ENCODE measurements at places on chromosomes 7 and 10.

DNA sequence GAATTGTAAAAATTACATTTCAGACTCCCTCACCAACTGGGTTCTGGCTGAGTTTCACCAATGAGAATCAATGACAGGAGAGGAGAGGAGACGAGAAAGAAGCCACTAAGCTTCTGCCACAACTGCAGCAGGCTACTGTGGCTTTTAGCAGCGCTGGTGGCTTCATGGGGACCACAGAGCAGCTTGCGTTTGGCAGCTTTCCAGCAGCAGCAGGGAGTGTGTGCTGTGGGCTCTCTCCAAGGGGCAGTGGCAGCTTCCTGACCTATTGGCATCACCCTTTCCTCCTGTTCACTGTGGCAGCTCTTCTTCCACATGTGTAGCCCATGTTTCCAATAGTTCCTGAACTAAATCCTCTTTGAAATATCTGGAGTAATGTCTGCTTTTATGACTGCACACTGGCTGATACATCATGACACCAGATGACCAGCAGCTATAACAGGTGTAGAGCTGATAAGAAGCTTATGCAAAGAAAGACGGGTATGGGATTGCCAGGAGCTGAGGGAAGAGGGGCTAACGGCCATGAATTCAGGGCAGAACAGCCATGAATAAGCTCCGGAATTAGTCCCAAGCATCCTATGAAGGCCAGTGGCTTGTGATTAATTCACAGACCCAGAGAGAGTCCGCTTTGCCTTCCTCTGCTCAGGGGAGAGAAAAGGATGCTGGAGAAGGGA, 46.8 kb downstream of the KCNH2 start:
- DNase-seq: no peak

DNA sequence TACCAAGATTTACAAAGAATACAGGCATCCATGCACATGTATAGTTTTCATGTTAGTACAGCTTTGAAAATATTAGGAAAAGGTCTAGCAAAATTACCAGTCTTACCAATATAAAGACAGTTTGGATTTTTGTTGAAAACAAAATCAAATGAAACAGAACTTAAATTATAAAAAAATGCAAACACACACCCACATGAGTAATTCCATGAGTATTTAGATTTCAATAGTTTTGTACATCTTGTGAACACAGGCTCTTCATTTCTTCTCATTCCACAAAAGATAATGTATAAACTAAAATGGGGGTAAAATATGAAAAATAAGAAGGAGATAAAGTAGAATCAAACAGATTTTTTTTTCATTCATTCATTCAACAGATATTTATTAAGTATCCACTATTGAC, 682.2 kb upstream of the ANKRD30A start:
- no peak for DNase-seq

- no peak for DNase-seq
Measured at GRCh38 chr7:25696571-25696970, 455.4 kb upstream of the NFE2L3 start.

DNA sequence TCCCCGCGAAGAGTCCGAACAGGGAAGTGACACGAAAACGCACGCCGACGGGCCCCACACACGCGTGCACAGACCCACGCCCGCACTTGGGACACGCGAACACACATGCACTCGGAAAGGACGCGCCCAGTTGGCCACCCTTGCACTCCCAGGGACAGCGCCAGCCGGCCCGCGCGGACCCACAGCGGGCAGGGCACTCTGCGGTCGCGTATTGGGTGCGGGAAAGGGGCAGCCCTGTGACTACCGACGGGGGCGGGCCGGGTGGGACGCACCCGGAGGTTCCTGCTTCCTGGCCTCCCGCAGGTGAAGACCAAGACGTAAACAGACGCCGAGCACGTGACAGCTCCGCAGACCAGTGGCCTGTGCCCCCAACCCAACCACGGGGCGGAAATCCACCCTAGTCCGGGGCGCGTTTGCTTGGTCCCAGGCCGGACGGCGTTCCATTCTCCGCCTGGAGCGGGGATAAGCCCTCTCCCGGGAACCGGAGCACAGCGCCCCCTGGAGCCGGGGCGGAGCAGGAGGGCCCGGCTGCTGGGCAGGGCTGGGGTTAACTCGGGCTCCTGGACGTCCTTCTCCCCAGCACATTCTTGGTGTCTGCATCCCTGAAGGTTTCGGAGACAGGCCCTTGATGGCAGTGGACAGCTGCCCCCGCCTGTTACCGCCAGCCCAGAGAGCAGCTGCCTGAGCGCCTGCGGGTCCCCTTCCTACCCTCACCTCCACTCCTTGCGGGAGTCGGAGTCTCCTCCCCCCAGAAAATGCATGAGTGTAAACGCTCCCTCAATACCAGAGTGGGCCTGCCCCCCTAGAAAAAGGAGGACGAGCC, 2.0 kb upstream of the LZTS2 start:
- DNase-seq: no peak

- no peak for DNase-seq
Measured at GRCh38 chr10:96636551-96636950, 49.7 kb upstream of the TM9SF3 start.

DNA sequence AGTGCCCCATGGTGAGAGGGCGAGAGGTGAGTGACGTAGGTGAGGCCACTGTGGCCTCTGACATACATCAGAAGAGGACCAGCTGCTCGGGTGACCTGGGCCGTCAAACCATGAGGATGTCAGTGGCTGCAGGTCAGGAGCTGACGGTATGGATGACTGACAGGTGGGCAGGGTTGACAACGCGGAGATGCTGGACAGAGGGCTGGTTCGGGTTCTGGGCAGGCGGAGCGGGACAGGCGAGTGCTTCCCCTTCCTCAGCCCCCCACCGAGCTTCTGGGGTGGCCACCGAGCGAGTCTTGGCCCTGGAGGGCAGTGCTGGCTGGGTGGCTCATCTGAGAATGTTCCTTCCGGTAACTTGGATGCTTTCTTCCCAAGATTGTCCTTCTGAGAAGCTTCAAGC, 91.8 kb downstream of the ACTR3B start:
- no peak for DNase-seq

- no peak for DNase-seq
Measured at GRCh38 chr7:26305090-26305868, 13.6 kb downstream of the SNX10 start.

DNA sequence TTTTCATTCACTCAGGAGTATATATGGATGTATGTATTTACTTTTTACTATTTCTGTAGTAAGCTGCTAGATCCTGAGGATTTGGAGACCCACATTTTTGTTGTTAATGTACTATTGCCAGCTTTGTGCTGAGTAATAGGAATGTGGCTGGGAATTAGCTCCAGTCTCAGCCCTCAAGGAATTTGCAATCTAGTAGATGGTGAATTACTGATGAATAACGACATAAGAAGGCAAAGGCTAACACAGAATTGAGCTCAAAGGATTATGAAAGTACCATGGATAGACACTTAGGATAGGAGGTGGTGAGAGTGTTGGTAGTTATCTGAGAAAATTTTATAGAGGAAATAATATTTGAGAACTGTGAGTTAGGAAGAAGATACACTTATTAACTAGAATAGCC, 19.9 kb downstream of the CASD1 start:
- no peak for DNase-seq

DNA sequence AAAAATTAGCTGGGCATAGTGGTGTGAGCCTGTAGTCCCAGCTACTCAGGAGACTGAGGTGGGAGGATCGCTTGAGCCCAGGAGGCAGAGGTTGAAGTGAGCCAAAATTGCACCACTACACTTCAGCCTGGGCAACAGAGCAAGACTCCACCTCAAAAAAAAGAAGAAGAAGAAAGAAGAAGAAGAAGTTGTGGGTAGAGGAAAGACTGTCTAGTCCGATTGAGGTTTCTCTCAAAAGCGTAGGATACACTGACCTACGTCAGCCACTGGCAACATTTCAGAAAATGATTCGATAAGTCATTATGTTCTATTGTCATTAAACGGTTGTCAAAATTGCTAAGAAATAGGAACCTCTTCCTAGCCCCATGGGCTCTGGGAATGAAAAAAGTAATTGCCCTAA, 22.3 kb upstream of the RHBDD2 start:
- DNase-seq: no peak

- DNase-seq: no peak
Measured at GRCh38 chr10:62990126-62990525, 143.0 kb upstream of the NRBF2 start.

DNA sequence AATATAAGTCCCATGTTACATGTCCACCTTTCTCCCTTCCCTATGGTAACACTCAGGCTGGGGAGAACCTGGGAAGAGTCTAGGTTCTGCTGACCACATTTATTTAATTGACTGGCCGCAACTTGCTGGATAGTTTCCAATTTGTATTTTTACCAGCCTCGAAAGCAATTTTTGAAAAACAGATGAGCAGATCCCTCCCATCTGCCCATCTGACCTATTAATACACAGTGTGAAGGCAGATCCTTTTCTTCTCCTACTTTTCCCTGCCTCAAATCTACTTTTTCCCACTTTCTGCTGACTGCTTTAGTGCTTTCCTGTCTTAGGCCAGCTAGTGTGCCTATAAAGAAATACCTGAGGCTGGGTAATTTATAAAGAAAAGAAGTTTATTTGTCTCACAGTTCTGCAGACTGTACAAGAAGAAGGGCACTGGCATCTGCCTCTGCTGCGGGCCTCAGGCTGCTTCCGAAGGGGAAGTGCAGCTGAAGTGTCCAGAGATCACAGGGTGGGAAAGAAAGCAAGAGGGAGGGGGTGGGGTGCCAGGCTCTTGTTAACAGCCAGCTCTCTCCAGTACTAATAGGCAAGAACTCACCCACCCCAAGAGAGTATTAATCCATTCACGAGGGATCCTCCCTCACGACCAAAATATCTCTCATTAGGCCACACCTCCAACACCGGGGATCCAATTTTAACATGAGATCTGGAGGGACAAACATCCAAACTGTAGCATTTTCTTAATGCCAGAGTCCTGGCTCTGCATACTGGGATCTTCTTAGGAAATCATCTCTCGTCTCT, 336.0 kb upstream of the IGFBP3 start:
- DNase-seq: no peak

DNA sequence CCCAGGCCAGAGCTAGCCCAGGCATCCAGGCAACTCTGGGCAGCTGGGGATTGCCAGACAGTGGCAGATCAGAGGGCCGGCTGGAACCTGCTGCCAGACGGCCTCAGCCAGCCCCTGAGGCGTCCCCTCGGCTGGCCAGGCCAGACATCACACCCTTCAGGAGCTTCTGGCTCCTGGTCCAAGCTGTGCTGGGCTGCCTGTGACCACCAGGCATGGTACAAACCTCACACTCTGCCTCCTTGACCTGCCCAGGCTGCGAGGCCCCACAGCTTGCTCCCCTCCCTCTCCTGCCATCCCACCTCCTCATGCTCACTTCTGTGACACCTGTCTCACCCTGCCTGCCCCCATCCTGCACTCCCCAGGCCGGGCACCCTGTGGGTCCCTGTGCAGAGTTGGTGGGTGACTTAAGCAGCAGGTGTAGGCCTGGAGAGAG, 5.7 kb downstream of the DEPP1 start:
- DNase-seq: no peak

DNA sequence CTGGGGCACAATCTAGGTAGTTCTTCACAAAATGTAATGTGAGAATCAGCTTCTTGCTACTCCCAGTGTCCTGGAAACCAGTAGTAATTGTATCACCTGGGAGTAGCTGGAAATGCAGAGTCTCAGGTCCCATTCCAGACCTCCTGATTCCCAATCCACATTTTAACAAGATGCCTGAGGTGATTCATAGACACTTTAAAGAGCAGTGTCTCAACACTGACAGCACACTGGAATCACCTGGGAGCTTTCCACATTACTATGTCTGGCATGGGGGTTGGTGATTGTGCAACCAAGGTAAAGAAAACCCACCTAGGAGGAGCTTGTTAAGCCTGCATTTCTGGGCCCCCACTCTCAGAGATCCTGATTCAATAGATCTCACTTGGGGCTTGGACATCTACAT, 11.1 kb downstream of the DPY19L1 start:
- DNase-seq: no peak

GRCh38 chr10:71608819-71609768, 110.5 kb downstream of the C10orf105 start:
- no peak for DNase-seq

- peak; percentile 23 for DNase-seq
Measured at GRCh38 chr10:96130326-96130995, 364 bp downstream of the ZNF518A start.

GRCh38 chr7:104914421-104914820, 99.6 kb upstream of the KMT2E start:
- no peak for DNase-seq

DNA sequence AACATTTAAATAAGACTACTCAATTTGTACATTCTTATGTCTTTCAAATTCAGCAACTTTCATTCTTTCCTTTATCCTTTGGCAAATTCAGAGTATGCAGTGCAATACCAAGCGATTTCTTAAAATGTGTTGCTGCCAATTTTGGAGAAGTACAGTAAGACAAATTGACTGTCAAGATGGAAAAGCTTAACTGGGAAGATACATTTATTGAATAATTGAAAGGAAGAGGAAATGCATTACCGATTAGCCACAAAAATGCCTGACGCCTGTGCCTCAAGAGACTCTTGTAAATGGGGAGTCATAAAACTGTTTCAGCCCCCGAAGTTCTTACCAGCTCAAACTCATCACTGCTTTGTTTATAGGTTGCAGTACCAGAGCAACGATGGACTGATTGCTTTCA, 373.3 kb upstream of the GALNT17 start:
- DNase-seq: no peak

DNA sequence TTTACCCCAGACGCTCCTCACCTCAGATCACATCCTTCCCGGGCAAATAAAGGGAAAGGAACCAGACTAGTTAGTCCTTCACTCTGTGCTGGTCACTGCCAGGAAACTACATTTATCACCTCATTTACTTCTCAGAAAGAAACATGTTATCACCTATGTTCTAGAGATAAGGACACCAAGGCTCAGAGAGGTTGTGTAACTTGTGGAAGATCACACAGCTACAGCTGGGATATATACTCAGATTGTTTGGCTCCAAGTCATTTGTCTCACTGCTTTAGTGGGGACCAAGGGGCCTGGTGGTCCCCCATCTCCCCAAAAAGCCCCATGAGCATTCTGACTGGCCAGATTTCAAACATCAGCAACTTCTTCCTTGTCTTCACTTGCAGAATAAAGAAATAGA, 17.5 kb upstream of the BTBD16 start:
- no peak for DNase-seq

DNA sequence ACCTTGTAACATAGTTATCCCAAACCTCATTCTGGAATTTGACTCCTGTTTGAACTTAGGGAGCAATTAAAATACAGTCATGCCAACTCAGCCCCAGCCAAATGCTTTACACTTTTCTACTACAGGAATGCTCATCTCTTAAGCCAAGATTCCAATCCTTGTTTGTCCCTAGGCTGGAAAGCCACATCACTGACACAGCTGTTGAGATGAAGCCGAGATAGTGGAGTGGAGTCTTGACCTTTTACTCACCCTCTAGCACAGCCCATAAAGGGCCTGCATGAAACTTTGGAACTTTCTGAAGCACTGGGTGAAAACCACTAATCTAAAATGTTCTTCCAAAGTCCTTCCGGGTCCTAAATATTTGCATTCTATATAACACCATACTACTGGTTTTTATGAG, 247.3 kb downstream of the ETV1 start:
- no peak for DNase-seq

DNA sequence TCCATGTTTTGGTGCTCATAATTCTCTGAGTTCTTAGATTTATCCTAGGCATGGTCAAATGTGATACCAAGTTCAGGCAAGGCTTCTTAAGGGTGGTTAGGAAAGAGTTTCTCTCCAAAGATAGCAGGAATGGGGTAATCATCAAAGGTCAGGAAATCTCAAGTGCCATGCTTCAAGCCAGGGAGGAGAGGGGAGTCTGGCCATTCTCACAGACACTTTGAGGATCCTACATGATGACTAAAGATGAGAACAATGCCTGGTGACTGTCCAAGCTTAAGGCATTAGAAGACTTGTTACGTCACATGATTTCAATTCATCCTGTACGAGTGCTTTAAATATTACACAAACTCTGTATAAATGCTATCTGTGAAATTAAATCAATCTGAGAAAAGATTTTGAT, 59.4 kb downstream of the POM121L12 start:
- no peak for DNase-seq

All from esophagus squamous epithelium (tissue), 5 donors.